ENCODE measurements at places on chromosomes 7 and 10.

DNA sequence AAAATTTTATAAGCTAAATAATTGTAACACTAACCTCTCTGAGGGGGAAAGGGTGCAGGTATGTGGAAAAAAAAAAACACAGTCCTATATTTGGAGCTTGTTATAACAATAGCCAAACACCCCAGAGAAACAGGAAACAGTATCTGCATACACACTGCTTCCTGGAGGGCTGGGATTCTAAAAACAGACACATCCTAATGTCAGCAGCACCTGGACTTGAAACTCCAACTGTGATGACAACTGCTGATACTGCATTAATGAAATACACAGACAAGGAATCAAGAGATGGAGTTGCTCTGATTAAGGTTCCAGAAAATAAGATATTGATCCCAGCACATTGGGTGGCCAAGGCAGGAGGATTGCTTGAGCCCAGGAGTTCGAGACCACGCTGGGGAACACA lies 9.3 kb downstream of the DAGLB start:
- no peak for DNase-seq

DNA sequence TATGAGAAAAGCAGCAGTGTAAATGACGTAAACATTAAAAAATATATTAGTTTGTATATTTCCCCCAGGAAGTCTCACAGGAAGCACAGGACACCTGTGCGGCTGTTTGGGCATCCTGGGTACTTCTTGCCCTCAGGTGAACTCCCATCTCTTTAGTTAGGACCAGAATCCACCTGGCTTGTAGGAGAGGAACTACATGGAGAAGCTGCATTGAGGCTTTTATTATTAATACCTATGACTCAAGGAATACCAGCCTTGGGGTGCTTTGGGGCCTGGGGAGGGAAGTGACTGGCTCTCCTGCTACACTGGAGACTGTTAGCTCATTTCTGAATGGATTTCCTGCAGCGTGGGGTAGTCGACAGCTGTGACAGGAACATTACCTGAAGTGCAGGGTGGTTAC lies 40.0 kb upstream of the GSDME start:
- no peak for DNase-seq

DNA sequence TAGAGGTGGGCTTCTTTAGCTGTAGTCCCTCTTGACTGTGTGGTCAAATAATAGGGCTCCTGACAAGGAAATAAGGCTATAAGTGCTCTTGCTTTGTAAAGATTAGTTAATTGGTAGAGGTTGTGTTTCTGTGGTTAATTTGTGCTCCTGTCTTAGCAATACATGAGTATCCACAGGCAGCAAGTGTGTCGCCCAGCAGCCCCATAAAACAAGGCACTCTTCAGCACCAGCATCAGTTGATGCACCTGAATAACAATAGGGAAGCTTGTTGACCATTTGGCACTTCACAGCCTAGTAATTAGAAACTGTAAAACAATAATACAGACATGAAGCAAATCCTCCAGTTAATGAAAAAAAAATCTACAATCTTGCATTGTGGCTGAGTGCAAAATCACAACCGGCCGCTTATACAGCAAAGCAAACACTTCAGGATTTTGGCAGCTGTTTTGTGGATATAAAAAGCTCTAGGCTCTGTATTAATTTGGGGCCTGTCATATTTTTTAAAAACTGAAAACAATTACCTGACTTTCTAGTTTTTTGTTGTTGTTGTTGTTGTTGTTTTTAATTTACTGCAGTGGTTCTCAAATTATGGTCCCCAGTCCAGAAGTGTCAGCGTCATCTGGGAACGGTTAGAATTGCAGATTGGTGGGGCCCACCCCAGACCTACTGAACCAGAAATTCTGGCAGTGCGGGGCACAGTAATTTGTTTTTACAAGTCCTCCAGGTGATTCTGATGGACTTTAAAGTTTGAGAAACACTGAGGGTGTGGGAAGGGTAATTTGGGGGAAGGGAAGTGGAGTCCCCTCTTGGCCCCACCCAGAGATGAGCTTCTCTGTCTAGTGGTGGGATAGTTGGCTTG lies 56.8 kb downstream of the AUTS2 start:
- no peak for DNase-seq

DNA sequence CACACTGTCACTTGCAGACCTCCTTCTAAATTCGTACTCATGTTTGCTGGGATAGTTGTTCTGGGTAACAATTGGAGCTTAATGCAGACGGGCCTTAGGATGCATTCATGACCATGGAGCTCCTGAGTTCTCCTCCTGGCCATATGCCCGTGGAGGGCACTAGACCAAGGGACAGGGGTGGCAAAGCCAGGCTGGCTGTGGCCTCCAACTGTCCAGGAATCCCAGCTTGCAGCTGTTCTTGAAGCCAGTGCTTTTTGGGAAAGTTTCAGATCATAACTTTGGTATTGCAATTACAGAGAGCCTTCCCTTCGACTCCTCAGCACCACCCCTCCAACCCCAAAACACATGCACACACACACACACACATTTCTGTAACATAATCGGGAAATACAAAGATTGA lies 30.6 kb downstream of the ANTXRL start:
- no peak for DNase-seq

GRCh38 chr10:9875353-9875752 lies 1142.3 kb upstream of the CELF2 start:
- no peak for DNase-seq

DNA sequence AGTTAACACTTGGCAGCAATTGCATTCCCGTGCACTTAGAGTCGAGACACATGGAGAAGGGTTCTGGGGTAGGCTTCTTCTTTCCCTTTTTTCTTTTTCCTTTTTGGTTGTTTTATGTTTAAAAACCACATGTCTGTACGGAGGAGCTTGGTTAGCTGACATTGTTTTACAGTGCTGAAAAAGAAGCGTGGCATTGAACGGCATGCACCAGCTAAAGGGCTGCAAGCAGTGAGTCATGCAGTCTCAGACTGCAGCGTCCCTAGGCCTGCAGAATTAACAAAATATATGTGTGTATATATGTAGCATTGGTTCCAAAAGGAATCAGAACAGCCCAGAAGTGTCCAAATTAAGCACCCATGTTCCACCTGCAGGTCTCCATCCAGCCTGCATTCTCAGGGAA lies 211.0 kb downstream of the TCF7L2 start:
- DNase-seq, result no peak

GRCh38 chr7:143419880-143420279 lies 11.2 kb upstream of the EPHA1 start:
- no peak for DNase-seq

DNA sequence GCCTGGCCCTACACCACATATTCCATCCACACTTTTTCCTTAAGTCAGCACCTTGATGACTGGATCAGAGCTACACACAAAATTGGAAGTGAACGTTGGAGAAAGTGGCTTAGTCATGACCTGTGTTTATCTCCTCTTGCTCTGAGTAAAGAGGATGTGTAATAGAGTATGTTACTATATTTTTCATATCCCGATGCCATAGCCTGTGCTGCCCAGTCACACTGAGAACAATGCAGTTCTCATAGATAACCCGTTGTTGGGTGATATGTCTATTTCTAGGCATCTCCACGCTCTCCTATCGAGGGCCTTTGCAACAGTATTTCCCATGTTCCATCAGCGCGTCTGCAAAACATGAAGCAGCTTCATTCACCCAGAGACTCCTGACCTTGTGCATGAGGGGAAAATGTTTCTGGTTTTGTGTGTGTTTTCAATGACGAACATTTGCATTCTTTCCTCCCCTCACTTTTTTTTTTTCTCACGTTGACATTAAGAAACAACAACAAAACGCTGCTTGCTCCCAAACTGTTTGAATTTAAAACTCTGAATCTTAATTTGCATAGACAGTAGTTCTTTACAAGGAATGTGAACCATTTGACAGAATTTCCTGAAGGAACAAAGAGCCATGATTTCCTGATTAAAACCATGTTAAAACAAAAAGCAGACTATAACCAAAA lies 43.4 kb downstream of the GRK5 start:
- DNase-seq, result no peak

GRCh38 chr7:54885285-54885684 lies 126.3 kb upstream of the SEC61G start:
- no peak for DNase-seq

DNA sequence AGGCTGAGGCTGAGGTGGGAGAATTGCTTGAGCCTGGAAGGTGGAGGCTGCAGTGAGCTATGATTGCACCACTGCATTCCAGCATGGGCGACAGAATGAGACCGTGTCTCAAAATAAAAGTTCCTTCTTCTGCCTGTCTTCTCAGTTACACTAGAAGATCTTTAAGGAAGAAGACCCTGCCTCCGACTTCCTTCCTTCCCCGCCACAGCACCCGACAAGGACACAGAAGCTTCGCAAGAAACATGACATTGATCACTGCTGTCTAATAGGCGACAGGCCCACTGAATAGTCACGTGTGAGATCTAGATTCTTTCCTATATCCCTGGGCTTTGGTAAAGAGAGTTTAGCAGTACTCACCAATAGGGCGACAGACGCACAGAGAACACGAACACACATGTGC lies 118.2 kb downstream of the PRPF18 start:
- no peak for DNase-seq

DNA sequence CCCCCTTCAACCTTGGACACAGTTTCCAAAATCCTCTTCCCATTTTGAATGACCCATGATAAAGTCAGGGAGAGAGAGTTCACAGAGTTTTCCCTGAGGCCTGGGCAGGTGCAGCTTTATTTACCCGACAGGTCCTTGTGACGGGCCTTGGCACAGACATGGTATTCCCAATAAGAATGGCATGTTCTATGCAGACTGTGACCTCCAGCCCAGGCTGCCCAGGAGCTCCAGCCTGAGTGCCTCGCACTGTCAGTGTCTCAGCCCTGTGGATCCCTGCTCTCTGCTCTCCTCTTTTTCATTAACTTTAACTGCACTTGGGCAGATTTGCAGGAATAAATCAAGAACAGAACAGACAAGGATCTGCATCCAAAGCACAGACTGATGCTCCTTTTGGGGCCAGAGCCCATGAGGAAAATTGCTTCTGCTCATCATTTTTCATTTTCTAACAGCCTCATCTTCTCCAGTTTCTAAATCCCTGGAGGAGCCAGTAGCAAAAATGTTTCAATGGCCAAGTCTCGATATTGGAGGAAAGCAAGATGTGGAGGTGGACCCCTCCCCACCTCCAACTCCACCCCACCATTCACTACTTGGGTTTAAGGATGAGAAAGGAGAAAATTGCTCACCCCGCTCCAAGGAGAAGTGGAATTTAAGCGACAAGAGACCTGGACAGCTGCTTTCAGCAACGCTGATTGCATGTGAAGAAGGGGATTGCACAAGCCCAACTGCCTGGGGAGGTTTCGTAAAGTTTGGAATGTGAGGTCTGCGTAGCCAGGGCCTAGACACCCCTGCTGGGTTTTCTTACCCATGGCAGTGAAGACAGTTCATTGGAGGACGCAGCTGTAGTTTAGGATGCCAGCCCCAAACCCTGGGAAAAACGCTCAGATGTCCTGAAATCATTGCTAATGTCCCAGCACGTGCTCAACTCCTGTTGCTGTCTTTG lies 225.9 kb downstream of the WDR11 start:
- DNase-seq, result no peak

- no peak for DNase-seq
These were observed 35.7 kb downstream of the SLIT1 start for GRCh38 chr10:97150013-97150595.

DNA sequence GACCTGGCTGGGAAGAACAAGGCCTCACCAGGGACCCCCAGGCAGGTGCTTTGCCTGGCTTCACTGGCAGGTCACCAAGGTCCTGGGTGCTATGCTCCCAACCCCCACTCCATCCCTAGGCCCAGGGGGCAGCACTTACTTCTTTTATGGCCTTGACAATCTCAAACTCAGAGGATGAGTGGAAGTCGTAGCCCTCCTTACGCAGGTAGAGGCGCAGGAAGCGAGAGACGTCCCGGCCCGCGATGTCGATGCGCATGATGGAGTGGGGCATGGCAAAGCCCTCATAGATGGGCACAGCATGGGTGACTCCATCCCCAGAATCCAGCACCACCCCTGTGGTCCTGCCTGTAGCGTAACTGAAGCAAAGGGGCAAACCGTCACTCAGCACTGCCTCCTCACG lies 18.5 kb downstream of the ACTR1A start:
- no peak for DNase-seq

- no peak for DNase-seq
These were observed 41.0 kb downstream of the CFAP46 start for GRCh38 chr10:132901351-132901750.

DNA sequence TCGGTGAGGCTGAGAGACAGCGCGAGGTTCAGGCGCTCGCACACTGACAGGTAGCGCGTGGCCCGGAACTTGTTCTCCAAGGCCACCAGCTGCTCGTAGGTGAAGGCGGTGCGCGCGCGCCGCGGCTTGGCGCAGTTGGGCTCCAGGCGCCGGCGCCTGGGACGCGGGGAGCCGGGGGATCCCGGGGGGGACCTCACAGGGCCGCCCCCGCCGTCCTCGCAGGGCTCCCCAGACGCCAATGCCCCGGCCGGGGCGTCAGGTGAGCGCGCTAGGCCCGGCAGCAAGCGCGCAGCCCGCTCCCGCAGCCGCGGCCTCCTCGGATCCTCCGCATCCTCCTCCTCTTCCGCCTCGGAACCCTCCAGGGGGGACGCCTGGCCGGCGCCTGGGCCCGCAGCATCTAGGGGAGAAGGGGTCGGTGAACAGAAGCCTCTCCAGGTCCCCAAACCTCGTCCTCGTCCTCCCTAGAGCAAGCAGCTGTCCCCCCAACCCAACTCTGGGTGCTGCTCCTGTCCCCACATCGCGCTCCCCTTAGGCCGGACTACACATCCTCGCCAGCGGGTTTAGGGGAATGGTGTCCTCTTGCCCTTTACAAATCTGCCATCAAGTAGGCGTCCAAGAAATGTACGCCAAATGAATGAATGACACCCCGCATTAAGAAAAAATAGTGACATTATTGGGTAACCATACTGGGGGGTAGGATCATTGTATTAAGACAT lies 1.9 kb downstream of the NKX1-2 start:
- no peak for DNase-seq

- DNase-seq, result no peak
These were observed 21.6 kb upstream of the PSMG3 start for GRCh38 chr7:1591396-1591795.

GRCh38 chr10:93614101-93614825 lies 1.9 kb downstream of the PDE6C start:
- DNase-seq, result no peak

GRCh38 chr10:124172181-124172916 lies 79.0 kb upstream of the CHST15 start:
- DNase-seq, result no peak

- no peak for DNase-seq
These were observed 41.9 kb upstream of the TNKS2 start for GRCh38 chr10:91756286-91756685.

Data from NCI-H524 treated with DMSO at 0.1 percent for 48 hours (cell line).